ENCODE measurements at places on chromosomes 11 and 22. TPM values are rescaled to one million over a fixed set of nuclear protein-coding genes. Genes with fewer than 3 reads are reported as not detected.

GRCh38 chr11:71454470-71455113 is 1.6 kb downstream of the NADSYN1 start:
- DNase-seq, result no peak

DNA sequence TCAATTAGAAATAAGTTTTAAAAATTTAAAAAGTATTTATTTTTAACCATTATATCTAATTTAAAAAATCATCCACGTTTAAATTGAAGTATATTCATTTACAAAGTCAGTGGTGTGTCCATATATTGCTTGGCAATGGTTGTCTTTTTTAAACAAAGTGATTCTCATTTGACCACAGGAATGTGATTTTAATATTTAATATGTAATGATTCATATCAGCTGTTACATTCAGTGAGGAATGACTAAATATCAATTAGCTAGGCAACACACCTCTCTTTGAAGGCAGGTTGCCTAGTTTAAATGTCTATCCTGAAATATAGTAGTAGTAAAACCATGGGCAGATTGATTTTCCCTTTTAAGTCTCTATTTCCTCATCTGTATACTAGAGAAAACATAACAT is 392.2 kb upstream of the CCDC179 start:
- DNase-seq, result no peak

GRCh38 chr11:8812438-8812837 is 98.6 kb upstream of the AKIP1 start:
- no peak for DNase-seq

DNA sequence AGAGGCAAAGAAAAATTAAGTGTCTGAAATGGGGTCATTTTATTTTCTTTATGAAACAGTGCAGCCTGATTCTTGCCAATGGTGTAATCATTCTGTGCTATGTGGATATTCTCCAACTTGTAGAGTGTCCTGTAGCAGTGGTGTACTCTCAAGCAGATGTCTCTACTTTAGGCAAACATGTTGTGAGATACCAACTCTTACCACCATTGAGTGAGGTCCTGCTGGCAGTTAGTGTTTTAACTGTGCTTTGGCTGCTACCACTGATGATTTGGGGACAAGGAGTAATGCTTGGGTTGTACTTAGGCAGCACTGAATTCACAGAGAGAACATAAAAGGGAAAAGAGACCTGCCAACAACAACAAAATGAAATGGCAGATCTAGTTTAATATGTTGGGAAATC is 122.5 kb downstream of the APIP start:
- no peak for DNase-seq

DNA sequence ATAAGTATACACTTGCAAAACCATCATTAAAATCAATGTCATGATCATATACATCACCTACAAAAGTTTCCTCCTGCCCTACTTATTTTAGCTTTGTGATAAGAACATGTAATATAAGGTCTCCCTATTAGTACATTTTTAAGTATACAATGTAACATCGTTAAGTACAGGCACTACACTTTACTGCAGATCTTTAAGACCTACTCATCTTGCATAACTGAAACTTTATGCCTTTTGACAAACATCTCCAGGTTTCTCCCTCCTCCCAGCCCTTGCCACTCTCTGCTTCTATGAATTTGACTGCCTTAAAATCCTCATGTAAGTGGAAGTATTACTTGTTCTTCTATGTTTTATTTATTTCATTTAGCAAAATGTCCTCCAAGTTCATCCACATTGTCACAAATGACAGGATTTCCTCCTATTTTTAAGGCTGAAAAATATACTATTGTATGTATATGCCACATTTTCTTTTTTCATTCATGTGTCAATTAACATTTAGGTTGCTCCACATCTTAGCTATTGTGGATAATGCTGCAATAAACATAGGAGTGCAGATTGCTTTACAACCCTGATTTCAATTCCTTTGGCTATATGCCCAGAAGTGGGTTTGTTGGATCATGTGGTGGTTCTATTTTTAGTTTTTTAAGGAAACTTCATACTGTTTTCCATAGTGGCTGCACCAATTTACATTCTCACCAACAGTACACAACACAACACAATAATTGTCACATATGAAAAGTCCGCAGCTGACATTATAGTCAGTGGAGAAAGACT is 471.1 kb upstream of the ANO3 start:
- no peak for DNase-seq

DNA sequence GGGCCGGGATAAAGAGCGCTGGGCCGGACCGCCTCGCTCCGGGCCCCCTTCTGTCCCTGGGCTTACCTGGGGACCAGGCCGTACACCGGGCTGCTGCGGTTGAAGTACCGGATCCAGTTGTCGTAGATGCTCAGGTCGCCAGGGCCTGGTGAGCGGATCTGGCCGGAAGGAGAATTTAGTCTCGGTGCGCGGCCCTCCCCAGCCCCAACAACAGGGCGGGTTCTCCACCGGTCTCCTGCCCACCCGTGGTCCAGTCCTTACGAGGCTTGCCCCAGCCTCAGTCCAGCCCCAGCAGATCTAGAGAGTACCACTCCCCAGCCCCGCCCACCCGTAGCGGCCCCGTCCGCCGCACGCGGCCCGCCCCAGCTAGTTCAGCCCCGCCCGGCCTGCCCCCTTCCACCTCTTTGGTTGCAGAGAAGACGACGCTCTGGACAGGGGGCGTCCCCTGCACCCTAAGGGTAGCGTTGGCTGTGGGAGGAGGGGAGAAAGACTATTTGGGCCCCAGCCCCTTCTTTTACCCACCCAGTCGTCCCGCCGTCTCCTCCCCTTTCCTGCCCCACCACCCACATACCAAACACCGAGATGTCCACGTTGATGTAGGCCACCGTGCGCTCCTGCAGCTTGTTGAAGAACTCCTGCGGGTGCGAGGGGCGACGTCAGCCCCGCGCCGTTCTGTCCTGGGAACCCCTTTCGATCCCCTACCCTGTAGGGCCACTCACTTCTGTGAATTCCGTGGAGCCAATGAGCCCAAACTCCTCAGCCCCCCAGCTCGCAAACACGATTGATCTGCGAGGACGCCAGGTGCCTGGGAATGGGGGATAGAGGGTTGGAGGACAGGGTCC is 6.8 kb downstream of the SAC3D1 start:
- no peak for DNase-seq

- DNase-seq, result no peak
Measured at GRCh38 chr11:68946416-68947090, 34.2 kb downstream of the MRGPRD start.

DNA sequence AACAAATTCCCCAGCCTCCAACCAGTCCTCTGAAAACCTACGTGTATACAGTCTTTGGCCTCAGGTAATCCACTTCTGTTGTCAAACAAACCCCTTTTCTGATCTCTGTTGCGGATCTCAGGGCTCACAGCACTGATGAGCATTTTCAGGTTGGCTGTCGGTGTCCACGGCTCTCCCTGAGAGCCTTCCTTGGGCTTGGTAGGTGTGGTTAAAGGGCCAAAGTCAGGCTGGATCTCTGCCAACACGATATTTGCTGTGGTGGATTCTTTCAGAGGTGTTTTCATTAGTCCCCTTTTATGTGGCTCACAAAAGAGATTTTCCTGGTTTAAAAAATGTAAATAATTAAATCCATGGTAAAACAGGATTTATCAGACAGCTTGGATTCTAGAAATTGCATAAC is 2.9 kb downstream of the E2F8 start:
- no peak for DNase-seq

- no peak for DNase-seq
Measured at GRCh38 chr11:103798446-103798845, 238.0 kb upstream of the DDI1 start.

DNA sequence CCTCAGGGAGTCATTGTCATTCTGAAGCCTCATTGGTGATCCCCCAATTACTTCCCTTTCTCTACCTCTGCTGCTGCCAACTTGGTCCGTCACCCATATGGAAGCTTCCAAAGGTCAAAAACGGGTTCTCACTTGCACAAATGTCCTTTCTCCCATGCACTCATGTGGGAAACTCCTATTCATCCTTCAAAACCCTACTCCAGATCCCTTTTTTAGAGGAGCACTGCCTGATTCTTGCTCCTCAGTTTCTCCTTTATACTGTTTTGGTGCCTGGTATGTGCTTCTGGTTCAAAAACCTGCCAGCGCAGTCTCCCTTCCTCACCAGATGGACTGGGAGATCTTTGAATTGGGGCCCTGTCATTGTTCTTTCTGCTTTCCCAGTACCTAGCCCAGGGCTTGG is 41.9 kb downstream of the MYO18B start:
- DNase-seq, result no peak

GRCh38 chr11:107549954-107550285 is 15.6 kb downstream of the ALKBH8 start:
- no peak for DNase-seq

- DNase-seq, result no peak
Measured at GRCh38 chr11:116997071-116997470, 101.2 kb downstream of the SIK3 start.

GRCh38 chr11:27433742-27434141 is 38.8 kb downstream of the LGR4 start:
- DNase-seq, result no peak

DNA sequence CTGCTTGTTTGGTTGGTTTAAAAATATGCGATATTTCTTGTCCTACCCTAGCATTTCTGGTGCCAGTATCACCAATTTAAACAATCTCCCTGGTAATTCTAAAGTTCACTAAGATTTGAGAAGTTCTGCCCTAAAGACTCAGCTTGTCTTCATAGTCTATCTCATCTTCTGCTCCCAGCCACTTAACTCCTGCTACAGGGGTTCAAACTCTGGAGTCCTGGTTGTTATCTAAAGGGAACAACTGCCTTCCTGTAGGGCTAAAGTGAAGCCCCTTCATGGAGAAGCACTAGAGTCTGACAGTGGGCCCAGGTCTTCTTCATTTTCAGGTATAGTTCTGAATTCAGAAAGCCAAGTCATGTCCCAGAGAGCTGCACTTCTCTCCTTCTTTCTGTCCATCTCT is 73.2 kb downstream of the CTNND1 start:
- DNase-seq, result no peak

DNA sequence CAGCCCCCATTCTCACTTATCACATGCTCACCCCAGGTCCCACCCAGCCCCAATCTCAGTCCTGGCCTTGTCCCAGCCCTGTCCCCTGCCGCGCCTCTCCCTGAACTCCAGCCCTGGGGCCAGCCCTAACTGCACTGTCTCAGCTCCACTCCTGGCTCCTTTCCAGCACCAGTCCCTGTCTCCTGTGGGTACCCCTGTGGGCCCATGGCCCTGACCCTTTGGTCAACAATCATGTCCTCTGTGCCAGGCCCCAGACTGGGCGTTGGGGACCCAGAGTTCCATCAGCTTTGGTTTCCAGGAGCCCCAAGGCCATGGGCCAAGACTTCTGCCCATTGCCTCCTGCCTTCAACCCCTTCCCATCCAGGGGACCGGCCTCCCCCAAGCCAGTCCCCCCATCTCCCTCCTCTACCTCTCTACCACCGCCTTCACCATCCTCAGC is 757 bp downstream of the SPI1 start:
- no peak for DNase-seq

GRCh38 chr11:133922078-133922870 is 34.5 kb downstream of the IGSF9B start:
- no peak for DNase-seq

GRCh38 chr22:42284643-42285181 is 14.3 kb upstream of the TCF20 start:
- no peak for DNase-seq

DNA sequence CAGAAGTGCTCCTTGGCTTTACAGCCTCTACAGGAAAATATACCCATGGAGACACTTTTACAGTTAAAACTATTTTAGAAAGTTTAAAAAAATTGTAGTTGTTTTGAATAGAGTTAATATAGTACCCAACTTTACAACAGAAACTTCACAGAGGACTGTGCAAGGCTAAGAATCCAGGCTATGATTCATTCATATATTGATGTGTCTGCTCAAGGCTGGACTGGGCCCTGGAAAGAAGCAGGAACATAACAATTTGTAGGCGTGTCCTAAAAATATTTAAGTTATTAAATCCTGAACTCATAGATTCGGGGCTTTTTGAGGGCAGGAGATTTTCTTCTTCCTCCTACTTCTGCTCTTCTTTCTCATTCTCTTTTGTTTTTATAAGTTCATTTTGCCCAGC is 291.5 kb upstream of the CCDC179 start:
- DNase-seq, result no peak

- DNase-seq, result no peak
Measured at GRCh38 chr11:76644591-76644990, 26.0 kb downstream of the LRRC32 start.

DNA sequence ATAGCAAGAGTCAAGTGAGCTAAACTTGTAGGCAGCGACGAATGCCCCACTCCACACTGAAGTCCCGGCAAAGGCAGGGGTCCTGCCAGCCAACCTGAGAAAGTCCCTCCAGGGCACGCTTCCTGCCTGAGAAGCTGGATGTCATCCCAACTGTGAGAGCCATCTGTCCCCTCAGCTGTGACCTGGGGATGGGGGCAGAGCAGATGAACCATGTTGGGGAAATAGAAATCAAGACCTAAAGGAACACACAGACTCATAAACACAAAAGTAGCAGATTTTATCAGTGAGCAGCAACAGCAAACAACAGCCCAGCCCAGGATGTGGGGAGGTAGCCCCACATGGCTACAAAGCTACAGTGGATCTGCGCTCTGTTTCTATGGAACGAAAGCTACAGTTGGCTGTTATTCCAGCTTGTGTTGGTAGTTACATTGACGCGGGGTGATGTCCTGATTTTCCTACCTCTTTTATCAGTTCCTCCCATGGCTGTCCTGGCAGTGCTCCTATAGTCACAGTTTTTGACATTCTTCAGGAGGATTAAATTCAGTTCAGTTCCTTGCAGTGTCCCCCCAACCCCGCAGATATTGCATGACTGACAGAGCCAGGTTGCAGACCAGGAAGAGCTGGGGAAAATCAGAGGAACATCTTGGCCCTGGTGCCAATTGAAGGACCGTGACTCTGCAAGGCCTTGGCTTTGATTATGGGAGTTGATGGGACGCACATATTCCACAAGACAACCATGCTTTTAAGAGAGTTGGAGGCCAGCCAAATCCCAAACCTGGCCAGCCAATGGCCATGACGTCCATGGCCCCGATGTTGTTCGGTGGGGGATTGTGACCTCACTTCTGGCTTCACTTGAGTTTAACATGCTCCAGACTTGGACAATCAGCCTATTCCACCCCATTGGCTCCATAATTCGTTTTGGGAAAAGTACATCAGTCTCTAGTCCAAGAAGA is 14.6 kb downstream of the MRGPRD start:
- no peak for DNase-seq

- DNase-seq, result no peak
Measured at GRCh38 chr22:25759825-25760231, 17.8 kb downstream of the MYO18B start.

DNA sequence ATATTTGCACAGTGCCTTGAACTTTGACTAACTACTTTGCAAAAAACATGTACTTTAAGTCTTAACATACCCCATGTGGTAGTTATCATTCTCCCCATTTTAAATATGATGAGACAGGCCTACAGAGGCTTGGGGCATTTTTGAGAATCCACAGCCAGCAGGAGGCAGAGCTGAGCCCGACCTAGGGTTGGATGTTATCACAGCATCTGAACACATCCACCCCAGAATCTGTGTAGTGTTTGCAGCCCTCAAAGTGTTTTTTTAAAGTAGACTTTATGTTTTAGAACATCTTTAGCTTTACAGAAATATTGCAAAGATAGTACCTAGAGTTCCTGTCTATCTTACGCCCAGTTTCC is 17.6 kb downstream of the OTOG start:
- DNase-seq, result no peak

The CCDC87 gene
- 0.14 TPM for total RNA-seq

The VSIG2 gene
- 0.14 TPM for total RNA-seq

The ZMAT5 gene
- total RNA-seq, result 31.1 TPM

The C11orf42 gene
- total RNA-seq, result not detected

The ALKBH8 gene
- 8.0 TPM for total RNA-seq

The RANGAP1 gene
- total RNA-seq, result 40.6 TPM

The TREH gene
- not detected for total RNA-seq

The CHCHD10 gene
- total RNA-seq, result 20.0 TPM

The P2RX6 gene
- total RNA-seq, result 0.66 TPM

The CYP2D6 gene
- total RNA-seq, result 0.42 TPM

The RRP7A gene
- 62.4 TPM for total RNA-seq

The SERPING1 gene
- total RNA-seq, result 9.8 TPM

The SSRP1 gene
- 110 TPM for total RNA-seq

Data from thymus (tissue), 14 donors.